ENCODE measurements at places on chromosomes 16 and 17.

DNA sequence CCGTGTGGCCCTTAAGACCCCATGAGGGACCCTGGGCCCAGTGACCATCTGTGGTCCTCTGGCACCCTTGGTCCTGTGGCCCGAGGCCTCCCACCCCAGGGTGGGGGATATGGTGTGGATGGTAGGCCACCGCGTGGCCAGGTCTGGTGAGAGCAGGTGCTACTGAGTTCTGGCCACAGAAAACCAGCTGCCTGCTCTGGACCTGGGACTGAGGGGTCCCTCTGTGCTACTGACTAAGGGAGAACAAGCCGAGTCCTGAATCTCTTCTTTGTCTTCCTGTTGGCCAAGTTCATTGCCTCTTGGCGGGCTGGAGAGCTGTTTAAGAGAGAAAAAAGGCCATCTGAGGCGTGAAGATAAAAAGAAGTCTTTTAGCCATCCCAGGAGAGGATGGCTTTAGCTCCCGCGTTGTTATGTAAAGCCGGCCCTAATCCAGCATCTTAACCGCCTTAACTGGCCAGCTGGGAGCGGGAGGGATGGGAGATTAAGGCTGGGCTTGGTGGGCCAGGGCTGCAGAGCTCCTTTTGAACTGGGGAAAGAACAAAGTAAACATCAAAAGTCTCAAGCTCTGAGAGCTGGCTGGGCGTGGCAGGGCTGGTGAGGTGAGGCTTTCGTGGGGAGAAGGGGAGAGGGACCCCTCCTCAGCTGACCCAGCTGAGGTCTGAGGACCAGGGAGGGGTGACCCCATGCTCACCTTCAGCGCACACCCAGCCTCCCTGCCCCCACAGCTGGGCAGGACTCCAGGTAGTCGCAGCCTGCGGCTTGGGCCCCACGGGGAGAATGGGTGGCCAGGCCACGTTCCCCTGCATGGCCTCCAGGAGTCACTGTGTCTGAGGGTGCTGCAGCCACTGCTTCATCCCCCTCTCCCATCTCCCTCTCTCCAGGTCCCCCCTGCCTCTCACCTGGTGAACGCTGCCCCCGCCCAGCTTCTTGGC, 62.4 kb downstream of the NKD1 start:
- no peak for DNase-seq

- no peak for DNase-seq
Measured at GRCh38 chr17:34974794-34975785, 5.2 kb upstream of the LIG3 start.

DNA sequence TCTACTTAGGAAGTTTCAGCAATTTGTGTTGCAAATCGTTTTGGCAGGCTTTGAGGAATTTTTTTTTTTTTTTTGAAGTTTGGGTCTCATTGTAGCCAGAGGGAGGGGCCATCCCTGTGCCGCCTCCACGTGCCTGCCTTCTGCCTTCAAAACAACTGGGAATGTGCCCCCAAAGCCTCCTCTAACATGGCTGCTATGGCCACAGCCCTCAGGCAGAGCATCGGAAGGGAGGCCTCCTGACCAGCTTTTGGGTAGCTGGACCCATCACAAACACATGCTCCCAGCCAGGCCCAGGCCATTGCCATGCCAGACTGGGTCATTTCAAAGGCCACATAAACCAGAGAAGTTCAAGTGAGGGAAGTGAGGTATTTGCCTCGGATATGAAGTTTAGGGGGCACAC, 21.5 kb downstream of the C16orf82 start:
- DNase-seq = no peak

DNA sequence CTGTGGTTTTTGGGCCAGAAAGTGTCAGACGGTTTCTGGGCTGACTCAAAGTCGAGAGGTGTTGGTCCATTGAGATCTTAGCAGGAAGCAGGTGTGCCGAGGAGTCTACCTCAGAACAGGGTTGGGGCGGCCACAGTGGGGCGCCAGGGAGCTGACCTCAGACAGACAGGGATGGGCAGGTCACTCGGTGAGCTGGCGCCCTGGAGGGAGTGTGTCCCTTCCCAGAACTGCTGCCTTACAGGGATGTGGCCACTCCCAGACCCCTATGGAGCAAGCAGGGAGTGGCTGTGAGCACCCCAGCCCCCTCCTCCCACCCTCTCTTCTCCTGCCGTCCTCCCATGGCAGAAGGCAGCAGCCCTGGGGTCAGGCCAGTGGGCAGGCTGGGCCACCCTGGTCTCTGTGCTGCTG, 14.0 kb upstream of the DPEP1 start:
- no peak for DNase-seq

DNA sequence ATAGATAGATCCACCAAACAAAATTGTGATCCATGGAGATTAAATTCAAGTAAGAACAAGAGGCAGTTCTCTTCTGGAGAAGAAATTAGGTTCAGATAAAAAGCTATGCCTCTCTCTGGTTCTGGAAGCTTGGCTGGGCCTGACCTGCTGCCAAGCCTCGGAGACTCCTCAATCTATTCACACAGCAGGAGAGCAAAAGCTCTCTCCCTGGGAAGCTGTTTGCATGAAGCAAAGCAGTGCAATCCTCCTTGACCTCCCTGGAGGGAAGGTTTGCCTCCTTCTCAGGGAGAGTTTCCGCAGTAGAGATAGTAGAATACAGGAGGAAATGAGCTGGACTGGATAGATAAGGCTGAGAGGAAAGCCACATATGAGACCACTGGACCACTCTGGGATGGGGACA, 78.1 kb upstream of the GNAO1 start:
- DNase-seq = no peak

GRCh38 chr17:81418710-81419318, 23.6 kb downstream of the BAHCC1 start:
- no peak for DNase-seq

- no peak for DNase-seq
Measured at GRCh38 chr16:86069736-86070298, 170.9 kb downstream of the IRF8 start.

DNA sequence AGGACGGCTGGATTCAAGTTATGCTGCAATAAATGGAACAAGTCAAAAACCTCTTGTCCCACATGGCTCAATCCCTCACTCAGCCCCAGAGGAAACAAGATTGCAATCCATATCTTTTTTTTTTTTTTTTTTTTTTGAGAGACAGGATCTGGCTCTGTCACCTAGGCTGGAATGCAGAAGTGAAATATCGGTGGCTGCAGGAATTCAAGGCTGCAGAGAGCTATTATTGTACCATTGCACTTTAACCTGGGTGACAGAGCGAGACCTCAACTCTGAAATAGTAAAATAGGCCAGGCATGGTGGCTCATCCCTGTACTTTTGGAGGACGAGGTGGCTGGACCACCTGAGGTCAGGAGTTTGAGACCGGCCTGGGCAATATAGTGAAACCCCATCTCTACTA, 2.7 kb upstream of the PDE6G start:
- DNase-seq = no peak

- DNase-seq = no peak
Measured at GRCh38 chr17:9821921-9822320, at the start of gene GSG1L2. Gene GSG1L2, minus strand, starts transcription at chr17:9822079. Its CDS starts 8 bp downstream, at chr17:9822071.

- DNase-seq = no peak
Measured at GRCh38 chr17:8372422-8372821, 4.1 kb downstream of the KRABD2 start.

GRCh38 chr17:30570191-30570590, 93.0 kb downstream of the GOSR1 start:
- no peak for DNase-seq

GRCh38 chr17:7023576-7024401, 939 bp downstream of the BCL6B start:
- DNase-seq = peak; percentile 83

DNA sequence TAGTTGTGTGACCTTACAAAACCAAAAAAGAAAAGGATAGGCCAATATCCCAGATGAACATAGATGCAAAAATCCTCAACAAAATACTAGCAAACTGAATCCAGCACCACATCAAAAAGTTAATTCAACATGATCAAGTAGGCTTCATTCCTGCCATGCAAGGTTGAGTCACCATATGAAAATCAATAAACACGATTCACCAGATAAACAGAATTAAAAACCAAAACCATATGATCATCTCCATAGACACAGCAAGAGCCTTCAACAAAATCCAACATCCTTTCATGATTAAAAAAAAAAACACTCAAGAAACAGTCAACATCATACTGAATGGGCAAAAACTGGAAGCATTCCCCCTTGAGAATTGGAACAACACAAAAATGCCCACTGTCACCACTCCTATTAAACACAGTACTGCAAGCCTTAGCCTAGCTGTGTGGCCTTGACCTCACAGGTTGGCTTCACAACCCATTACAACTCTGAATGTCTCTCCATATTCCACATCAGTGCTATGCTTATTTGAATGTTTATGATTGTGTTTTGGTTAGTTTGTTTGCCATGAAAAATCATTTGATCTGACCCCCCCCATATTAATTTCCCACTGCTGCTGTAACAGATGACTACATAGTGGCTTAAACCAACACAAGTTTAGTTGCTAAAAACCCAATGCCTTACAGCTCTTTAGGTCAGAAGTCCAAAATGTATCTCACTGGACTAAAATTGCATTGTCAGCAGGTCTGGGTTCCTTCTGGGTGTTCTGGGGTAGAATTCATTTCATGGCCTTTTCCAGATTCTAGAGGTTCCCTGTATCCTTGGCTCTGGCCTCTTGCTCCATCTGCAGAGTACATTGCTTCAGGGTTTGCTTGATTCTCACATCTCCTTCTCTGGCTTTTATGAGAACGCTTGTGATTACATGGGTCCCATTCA, 257.1 kb upstream of the DYNLRB2 start:
- no peak for DNase-seq

GRCh38 chr16:8663192-8664089, 11.0 kb upstream of the ABAT start:
- DNase-seq = no peak

- DNase-seq = no peak
Measured at GRCh38 chr16:53078765-53079485, 24.1 kb downstream of the CHD9 start.

GRCh38 chr16:57123974-57124674, 31.7 kb downstream of the CPNE2 start:
- DNase-seq = no peak

DNA sequence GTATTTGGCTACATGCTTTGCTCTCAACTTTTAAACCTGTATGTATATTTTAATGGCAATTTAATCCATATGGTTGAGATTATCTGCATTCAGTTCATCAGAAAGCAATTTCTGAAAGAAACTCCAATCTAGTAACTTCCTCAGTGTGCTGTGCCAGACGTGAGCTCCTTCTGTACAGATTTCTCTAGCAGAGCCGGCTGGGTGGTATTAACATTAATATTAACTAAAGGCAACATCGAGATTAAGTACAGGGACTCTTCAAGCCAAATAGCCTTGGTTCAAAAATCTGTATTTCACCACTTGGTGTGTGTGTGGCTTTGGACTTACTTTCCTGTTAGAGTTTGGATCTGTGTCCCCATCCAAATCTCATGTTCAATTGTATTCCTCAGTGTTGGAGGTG, 55.5 kb upstream of the NUDT7 start:
- DNase-seq = no peak

DNA sequence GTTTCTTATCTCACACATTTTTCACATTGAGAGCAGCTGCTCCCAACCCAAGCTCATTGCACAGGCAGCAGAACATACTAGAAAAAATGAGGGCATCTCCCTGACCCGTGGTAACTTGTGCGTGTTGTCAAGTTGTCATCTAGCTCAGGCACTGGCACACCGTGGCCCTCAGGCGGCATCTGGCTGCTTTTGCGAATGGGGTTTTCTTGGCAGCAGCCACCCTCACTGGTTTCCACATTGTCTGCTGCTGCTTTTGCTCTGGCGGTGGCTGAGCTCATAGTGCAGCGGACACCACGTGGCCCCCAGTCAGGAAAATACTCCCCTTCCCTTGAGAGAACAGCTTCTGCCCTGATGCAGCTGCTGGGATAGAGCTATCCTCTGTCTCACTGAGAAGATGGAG, 9.4 kb upstream of the TEDC2 start:
- no peak for DNase-seq
